Regular cardiac myocyte (primary cell): ENCODE measurements at places on chromosomes 11 and 22. TPM values are rescaled to one million over a fixed set of nuclear protein-coding genes. Genes with fewer than 3 reads are reported as not detected.

The MMP3 gene
- total RNA-seq = 0.19 and 4.5 TPM in 2 replicates

The BDNF gene
- total RNA-seq = 42.4 and 48.2 TPM in 2 replicates

The C1QTNF4 gene
- under 0.01 TPM in 1 of 2 replicates, not detected in the other for total RNA-seq

The FREY1 gene
- total RNA-seq = 0.85 and 0.96 TPM in 2 replicates

The OR52A1 gene
- not detected in 2 replicates for total RNA-seq

The THYN1 gene
- 63.3 and 74.7 TPM in 2 replicates for total RNA-seq

The FDXACB1 gene
- total RNA-seq = 2.0 and 5.2 TPM in 2 replicates
